G401 (cell line): ENCODE measurements at places on chromosomes 5 and 9. TPM values are rescaled to one million over a fixed set of nuclear protein-coding genes. Genes with fewer than 3 reads are reported as not detected.

Gene MLANA
- not detected in 2 replicates for total RNA-seq

Gene SPAAR
- 2.6 and 3.5 TPM in 2 replicates for total RNA-seq

Gene PAEP
- not detected in 2 replicates for total RNA-seq

Gene KIF20A
- 30.7 and 51.0 TPM in 2 replicates for total RNA-seq

Gene PPP2CA
- 304 and 405 TPM in 2 replicates for total RNA-seq

Gene OR1J2
- not detected in 2 replicates for total RNA-seq

Gene PIP5KL1
- 0.68 and 23.4 TPM in 2 replicates for total RNA-seq
